ENCODE measurements at places on chromosomes 7 and 10.

- no peak for DNase-seq
Measured at GRCh38 chr7:18445483-18445882, 50.1 kb upstream of the HDAC9 start.

DNA sequence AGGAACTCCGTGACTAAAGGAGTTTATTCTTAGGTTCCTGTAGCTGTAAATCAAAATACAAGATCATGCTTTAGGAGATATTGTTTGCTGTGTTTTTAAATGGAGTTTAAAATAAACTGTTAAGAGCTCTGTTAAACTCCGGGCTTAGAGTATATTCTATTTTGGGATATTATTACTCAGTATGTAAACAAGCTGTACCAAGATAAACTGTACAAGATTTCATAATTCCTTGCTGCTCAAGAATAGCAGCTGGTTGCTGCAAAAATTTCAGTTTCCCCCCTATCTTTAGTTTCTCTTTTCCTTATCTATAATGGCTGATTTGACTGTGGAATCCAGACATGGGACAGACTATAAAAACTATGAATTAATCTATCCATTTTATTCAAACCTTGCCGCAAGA is 215.7 kb downstream of the HTR7 start:
- no peak for DNase-seq

DNA sequence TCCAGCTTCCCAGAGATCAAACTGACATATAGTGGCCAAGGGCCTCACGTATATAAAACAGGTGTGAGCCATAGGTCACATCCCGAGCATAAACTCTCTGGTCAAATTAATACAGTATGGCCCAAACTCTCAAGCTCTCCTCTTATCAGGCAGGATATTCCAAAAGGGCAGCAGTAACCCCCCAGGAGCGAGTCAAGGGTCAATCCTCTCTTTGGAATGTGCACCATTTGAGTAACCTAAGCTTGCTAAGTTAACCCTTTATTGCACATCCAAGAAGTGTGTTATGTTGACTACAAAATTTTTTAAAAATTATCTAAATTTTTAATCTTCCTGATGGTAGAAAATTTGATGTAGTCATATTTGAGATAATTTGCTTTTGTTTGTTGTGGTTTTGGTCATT is 4.5 kb upstream of the TRIM24 start:
- DNase-seq, result no peak

- no peak for DNase-seq
Measured at GRCh38 chr10:106788982-106789381, 375.5 kb downstream of the SORCS1 start.

DNA sequence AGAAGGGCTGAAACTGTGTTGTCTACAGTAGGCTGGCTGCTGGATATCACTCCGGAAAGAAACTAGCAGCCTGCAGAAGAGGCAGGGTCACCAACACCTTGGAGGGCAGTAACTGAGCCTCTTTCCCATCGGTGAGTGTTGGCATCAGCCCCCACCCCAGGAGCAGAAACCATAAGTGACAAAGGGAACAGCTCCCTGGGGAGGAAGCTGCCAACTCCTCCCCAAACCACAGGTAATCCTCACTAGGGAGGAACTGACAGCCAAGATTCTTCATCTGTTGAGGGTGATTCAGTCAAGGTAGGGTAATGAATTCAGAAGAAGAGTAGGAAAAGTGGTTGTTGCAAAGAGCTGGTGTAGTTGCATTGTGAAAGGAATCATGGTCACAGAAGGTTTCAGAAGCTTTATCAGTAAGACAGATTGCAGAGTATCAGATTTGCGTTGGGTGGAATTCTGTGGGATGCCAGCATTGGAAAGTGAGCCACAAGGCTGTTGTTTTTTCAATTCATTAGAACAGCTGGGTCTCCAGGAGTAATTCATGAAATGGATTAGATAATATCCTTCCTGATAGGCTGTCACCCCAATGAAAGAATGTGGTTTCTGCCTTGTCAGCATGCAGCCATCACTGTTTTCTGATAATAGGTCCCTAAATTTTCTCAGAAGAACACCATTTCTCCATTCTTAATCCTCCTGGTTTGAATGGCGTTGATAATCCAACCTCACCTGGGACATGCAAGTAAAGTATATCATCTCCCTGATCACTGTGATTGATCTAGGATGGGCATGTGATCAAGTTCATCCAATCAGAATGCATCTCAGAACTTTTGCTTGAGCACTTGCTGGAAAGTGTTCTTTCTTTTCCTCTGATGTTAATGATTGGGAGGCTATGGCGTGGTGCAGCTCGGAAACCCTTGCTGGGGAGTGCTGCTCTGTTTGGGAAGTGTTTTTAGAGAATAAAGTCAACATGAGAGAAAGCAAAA is 75.0 kb upstream of the CTBP2 start:
- DNase-seq, result no peak

DNA sequence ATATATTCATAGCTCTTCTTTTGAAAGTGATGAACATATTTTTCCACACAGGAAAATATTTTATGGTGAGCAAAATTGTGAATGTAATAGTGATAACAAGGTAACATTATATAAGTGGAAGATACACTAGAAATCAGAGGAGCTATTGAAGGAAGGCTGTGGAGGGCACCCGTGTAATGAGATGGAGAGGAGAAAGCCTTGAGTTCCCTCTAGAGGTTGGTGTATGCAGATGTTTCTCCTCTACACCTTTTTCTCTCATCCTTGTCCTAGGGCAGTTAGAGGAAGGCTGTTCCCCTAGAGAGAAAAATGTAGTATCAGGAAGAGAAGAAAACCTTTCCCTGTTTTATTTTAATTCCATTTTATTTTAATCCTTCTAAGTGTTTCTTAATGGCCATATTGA is 54.6 kb upstream of the NRG3 start:
- DNase-seq, result no peak

- DNase-seq, result no peak
Measured at GRCh38 chr7:12771378-12771877, 84.0 kb downstream of the ARL4A start.

DNA sequence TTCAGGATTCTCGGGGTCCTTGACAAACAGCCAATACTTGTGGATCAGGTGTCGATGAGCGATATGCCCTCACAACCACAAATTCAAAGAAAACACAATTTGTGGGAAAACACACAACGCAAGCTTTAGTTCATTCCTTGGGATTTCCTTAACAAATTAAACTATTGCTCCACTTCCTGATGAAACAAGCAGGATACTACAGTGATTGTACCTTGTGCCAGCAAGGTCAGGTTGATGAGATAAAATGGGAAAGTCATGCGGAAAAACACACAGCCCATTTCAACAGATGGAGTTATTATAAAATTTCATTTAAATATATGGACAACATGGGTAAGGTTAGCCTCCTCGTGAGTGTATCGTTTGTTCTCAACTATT is 8.8 kb upstream of the RHOBTB1 start:
- DNase-seq, result no peak

Measured in epithelial cell of prostate (primary cell).